ENCODE measurements at places on chromosomes 3 and 15.
A peak's percentile ranks its signal among the peaks of the same experiment; 100 is the strongest.

- peak; percentile 71 for DNase-seq
Measured at GRCh38 chr15:28098766-28099554, at the start of gene OCA2. Gene OCA2, minus strand, starts transcription at chr15:28099315. Its CDS starts 17,441 bp downstream, at chr15:28081874.

DNA sequence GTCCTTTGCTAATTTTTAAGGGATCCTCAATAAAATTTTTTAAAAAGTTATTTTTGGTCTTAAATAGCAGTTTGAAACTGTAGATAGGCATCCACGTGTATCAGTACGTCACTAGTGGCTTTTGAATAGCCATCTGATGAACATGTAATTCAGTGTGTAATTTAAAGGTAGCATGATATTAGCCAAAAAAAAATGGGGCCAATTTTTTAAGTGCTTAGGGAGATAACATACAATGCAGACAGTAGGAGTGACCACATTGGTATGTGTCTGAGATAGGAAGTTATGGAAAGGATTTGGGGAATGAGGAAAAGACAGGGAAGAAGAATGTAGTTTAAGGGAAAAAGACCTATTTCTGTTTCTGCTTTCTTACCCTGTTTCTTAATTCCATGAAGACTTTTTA is 2.5 kb downstream of the AP4E1 start:
- no peak for DNase-seq

DNA sequence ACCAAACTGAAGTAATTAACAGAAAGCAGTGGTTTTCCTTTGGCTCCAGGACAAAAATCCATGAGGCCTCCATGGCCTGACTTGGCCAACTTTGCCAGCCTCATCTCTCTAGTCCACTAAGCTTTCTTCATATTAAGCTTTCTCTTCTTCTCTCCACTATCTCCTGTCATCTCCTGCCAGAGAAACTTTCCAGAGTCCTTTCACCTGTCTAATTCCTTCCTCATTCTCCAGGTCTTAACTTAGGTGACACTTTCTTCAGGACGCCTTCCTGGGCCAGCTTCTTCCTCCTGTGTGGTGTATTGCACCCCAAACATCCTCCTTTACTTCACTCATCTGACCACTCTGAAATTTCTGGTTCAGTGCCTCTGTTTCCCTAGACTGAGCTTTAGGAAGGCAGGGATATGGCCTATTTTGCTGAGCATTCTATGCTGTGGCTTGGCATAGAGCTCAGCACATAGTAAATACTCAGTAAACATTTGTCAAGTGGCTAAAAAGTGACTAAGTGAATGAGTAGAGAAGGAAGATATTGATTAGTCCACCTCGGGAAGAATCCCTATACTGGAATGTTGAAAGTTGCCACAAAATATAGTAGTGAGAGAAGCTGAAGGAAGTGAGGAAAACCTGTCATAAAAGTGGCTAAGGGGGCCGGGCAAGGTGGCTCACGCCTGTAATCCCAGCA is 34.6 kb upstream of the IGF2BP2 start:
- no peak for DNase-seq

DNA sequence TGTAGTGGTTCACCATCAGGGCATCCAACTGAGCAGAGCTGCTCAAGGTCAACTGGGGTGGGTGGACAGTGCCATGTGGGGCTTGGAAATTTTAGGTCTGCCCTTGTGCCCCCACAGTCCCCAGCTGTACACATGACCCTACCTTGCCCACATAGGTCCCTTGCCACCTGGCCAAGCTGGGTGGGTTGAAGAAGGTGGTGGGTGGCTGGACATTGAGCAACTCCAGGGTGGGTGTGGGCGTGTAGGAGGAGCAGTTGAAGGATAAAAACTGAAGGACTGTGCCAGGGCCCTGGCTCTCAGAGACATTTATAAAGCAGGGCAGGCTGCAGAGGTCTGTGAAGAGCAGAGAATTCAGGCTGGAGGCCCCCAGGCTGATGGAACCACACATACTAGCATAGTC is 568 bp downstream of the CDHR4 start:
- no peak for DNase-seq

GRCh38 chr3:10136426-10137005 is 5.1 kb upstream of the VHL start:
- DNase-seq: no peak

DNA sequence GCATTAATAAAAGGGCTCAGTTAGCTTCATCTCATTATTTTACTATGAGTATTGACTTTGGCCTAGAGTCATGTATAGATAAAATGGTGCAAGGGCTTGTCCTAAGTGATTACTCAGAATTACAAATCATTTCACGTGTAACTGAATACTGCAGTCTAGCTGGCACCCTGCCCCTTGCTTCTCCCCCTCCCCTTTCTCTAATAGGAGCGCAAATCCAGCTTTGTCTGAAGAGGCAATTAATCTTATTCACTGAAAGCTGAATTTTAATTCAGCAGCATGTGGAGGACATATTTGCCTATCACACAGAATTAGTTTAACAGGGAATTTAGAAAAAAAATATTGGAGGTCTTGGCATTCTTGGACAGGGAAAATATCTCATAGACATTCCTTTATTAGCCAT is 412.1 kb upstream of the DPH6 start:
- no peak for DNase-seq

DNA sequence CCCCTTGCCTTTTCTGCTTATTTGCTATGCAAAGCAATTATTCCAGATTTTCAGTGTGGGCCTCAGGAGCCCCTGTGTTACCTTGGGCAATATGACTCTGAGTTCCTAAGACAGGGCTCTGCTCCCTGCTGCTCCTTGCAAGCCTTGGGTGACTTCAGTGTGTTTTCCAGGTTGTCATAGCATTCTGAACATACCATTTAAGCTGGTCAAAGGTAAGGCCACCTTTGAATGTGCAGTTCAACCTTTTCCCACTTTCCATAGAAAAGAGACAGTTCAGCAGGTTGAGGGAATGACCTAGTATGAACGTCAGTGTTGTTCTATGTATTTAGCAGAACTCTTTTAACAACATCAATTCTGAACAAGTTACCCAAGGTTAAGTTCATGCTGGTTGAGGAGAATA is 302.2 kb downstream of the PTPRG start:
- DNase-seq: no peak

GRCh38 chr3:136250903-136251460 is 842 bp downstream of the PCCB start:
- peak; percentile 37 for DNase-seq

- DNase-seq: no peak
Measured at GRCh38 chr3:134328147-134328591, 46.1 kb downstream of the AMOTL2 start.

- DNase-seq: no peak
Measured at GRCh38 chr3:113643583-113643982, 52.9 kb downstream of the USF3 start.

DNA sequence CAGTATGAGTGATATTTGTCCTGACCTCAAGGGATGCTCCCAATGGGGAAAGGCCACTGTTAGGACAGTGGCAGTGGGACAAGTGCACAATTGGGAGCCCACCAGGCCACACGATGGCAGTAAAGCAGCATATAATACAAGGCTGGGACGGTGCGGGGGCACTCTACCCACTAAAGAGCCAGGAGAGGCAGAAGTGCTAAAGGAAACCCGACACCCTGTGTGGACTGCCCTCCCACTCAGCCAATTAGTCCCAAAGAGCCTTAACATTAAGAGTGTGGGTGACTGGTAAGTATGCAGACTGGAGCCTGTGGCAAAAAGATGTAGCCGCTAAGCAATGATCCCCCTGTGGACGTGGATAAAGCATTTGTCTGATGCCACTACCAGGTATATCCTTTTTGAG is 8.2 kb upstream of the ZNF589 start:
- peak; percentile 72 for DNase-seq

DNA sequence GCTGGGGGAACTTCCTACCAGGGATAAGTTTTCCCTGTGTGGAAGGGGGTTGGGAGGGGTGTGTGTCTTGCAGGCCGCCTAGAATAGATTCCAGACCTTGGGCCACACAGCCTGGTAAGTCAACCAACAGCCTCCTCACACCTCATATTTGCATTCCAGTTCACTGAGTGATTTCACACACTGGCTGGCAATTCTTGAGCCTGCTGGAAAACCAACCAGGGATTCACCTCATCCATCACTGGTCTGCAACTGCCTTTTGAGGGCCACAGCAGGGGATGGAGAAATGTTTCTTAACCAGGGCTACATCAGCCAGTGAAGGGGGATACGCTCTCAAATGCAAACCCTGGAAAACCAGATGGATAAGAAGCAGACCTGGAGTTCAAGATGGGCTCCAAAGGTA is 2.0 kb downstream of the FSTL1 start:
- DNase-seq: no peak

GRCh38 chr15:51263726-51264125 is 74.7 kb downstream of the CYP19A1 start:
- DNase-seq: no peak

- no peak for DNase-seq
Measured at GRCh38 chr3:137761563-137762503, 2.3 kb upstream of the SOX14 start.

DNA sequence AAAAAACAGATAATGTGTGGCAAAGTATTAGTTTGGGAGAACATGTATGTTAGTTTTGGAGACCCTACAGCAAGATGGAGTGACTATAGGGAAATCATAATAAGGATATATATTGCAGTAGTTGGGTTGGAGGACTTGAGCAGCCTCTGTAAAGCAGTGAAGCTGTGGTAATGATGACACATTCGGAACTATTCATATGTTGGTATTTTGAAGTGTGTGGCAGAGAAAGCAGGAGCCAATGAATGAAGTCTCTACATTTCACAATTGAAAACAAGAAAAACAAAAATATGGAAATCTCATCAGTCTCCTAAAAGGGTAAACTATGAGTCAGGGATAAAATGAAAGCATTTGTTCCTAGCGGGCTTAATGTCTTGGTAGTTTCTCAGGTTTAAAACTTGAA is 645.9 kb downstream of the OTOL1 start:
- DNase-seq: no peak

DNA sequence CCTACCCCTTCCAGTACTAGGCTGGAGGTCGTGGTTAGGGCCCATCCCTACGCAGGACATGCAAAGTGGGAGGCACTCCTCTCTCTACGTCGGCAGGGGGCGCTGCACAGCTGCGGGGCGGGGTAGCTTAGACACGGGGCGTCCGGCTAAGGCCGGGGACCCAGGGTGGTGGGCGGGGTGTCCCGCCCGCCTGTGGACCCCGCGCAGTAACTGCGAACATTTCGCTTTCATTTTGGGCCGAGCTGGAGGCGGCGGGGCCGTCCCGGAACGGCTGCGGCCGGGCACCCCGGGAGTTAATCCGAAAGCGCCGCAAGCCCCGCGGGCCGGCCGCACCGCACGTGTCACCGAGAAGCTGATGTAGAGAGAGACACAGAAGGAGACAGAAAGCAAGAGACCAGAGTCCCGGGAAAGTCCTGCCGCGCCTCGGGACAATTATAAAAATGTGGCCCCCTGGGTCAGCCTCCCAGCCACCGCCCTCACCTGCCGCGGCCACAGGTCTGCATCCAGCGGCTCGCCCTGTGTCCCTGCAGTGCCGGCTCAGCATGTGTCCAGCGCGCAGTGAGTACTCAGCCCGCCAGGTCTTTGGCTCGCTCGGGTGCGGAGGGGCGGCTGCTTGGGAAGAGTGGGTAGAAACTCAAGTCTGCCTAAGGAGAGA is at the start of gene IL12A:
TSS of gene IL12A (plus strand) at position 219 of the 655 bp plus-strand sequence.
- DNase-seq: peak; percentile 88

GRCh38 chr3:51709004-51709420 is 2.1 kb downstream of the GRM2 start:
- no peak for DNase-seq

DNA sequence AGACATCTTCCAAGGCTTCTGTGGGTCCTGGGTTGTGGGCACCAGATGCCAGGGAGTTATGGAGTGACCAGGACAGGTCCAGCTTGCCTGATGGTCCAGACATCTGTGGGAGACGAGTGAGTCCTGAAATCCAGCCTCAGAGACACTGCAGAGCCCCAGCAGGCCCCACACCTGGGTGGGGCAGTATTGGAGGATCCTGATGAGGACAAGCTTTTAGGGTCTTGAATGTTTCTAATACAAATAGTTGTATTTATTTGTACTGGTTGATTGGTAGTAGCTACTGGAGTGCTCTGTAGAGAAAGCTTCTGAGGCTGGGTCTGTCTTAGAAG is 67.5 kb upstream of the PRR23C start:
- no peak for DNase-seq

- no peak for DNase-seq
Measured at GRCh38 chr15:89770041-89770440, 6.1 kb upstream of the MESP2 start.

GRCh38 chr3:51722362-51722761 is 15.5 kb downstream of the GRM2 start:
- peak; percentile 49 for DNase-seq

- DNase-seq: no peak
Measured at GRCh38 chr3:136730595-136731273, 21.4 kb downstream of the STAG1 start.

GRCh38 chr3:111588527-111588926 is 6.6 kb downstream of the ZBED2 start:
- DNase-seq: no peak

DNA sequence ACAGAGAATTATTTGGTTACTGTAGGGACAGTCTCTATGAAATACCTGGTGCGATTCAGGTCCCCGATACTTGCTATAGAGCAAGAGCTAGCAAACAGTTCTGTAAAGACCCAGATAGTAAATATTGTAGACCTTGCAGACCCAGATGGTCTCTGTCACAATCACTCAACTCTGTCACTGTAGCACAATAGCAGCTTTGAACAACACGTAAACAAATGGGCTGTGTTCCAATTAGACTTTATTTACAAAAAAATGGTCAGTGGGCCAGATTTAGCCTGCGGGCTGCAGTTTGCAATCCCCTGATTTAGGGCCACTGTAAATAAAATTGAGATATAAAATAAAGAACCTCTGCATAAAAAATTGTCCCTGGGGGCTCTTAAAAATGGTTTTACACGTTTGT is 127.7 kb downstream of the SV2B start:
- no peak for DNase-seq

DNA sequence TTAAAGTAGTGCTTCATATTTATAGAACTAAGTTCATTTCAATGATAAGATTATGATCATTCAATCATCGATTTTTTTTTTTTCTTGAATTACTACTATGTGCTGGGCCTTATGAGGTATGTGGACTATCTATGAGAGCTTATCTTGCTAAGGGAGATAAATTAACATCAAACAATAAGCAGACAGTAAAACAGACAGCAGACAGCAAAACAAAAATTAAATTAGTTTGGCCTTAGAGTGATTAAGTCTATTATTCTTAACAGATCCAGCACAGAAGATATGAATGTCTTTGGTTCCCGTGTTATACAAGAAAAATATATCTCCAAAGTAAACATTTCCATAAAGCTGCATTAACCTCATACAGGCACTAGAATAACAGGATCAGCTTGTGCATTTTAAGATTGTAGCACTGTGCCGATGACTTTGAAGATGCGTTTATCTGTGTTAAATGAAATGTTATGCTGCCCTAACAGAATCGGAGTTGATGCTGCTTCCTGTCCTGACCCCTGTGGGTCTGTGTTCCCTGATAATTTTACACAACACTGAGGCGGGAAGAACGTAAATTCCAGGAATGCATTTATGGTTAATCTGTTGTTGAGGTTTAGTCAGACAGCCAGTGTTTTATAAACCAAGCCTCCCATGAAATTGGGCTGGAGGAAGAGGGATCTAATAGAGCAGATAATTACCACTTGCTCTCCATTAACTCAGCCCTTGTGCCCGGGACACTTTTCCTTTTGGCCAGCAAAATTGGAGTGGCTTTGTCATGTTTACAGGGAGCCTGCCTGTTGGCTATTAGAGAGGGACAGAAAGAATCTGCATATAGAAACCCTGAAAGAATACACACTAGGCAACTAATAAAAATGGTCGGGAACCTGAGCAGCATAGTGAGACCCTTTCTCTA is 80.8 kb downstream of the GHSR start:
- DNase-seq: no peak

- no peak for DNase-seq
Measured at GRCh38 chr3:149639093-149639486, 18.7 kb downstream of the WWTR1 start.
